Parietal lobe (tissue), 2 donors: ENCODE measurements at places on chromosomes 6 and 20. TPM values are rescaled to one million over a fixed set of nuclear protein-coding genes. Genes with fewer than 3 reads are reported as not detected.

Gene FAM209A
- total RNA-seq, result not detected

Gene SLC22A1
- 0.31 TPM for total RNA-seq

Gene HEY2
- total RNA-seq, result 1.3 TPM

Gene CLPSL1
- not detected for total RNA-seq

Gene GRM1
- 25.0 TPM for total RNA-seq

Gene ANGPT4
- not detected for total RNA-seq

Gene C20orf141
- not detected for total RNA-seq

Gene SLC35F1
- 90.8 TPM for total RNA-seq
